Neural crest cell (in vitro differentiated cells): ENCODE measurements at places on chromosomes 11 and 22. TPM values are rescaled to one million over a fixed set of nuclear protein-coding genes. Genes with fewer than 3 reads are reported as not detected.

- DNase-seq = no peak
Observed at GRCh38 chr11:69172674-69173073, 16.9 kb downstream of the SMIM38 start.

- no peak for DNase-seq
Observed at GRCh38 chr11:123143476-123143875, 51.6 kb downstream of the CLMP start.

DNA sequence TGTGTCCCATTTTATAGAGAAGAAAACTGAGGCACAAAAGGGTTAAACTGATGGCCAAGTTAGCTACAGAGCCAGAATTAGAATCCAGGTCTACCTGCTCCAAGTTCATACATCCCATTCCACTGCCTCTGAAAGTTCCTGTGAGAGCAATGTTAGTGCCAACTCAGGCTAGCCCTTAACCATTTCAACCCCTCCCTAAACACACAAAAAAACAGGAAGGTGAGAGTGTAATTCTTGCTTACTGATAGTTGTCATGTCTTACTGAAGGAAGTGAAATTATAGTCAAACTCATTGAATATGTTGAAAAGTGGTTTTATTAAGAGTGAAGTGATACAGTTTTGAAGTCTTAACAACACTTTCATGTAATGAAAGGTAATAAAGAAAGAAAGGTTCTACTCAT is 2.9 kb upstream of the E2F8 start:
- no peak for DNase-seq

GRCh38 chr11:103929170-103929903 is 107.1 kb upstream of the DDI1 start:
- no peak for DNase-seq

DNA sequence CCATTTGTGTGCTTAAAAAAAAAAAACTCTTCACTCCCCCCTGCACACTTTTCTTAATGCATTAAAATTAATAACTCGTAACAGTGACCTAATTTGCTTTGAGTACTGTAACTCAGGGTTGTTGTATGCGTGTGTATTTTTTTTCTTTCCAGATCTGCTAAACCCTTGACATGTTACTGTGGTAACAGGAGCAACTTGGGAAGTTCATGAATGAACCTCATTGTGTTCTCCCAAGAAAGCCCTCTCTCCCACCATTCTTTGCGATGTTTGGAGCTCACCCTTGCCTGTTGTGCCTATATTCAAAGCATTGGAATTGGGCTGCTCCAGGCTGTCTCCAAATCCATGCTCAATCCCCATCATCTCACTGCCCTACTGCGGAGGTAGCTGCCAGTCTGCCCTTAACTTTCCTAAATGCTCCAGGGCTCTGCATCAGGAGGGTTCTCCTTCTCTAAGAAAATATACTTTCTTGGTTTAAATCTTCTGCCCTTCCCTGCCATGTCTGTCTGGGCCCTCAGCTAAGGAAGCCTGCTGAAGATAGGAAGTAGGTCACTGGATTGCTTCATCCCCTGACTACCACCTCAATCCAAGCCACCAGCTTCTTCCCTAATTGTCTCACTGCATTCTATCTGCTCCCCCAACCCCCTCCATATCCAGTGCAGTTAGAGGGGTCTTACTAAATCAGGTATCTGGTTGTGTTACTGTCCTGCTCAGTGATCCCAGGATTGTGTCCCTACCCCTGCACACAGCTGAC is 70.3 kb downstream of the KIRREL3 start:
- DNase-seq = no peak

- DNase-seq = no peak
Observed at GRCh38 chr22:50148166-50148500, 22.4 kb upstream of the PANX2 start.

GRCh38 chr22:48884324-48884723 is 943.3 kb downstream of the BRD1 start:
- no peak for DNase-seq

- DNase-seq = no peak
Observed at GRCh38 chr22:46731246-46732040, 6.6 kb downstream of the CERK start.

GRCh38 chr11:19075636-19076035 is 15.1 kb upstream of the MRGPRX2 start:
- DNase-seq = no peak

- no peak for DNase-seq
Observed at GRCh38 chr11:92136797-92137196, 87.8 kb upstream of the FAT3 start.

DNA sequence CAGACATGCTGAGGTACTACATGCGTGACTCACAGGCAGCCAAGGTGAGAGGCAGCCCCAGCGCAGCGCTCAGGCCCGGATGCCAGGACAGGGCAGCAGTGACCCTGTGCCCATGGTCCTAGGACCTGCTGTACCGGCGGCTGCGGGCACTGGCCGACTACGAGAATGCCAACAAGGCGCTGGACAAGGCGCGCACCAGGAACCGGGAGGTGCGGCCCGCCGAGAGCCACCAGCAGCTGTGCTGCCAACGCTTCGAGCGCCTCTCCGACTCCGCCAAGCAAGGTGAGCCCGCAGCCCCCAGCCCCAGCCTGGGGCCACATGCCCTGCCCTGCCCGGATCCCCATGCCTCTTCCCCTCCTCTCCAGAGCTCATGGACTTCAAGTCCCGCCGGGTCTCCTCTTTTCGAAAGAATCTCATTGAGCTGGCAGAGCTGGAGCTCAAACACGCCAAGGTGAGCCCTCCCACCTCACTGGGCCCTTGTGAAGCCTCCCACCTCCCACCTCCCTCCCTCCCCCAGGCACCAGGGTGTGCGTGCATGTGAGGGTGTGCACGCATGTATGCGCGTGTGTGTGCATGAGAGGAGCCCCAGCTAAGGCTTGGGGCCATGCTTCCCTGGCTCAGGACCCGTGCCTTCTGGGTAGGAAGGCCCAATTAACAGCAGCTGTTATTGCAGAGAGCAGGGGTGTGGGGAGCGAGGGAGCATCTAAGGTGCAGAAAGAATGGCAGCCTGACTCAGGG is 5.3 kb downstream of the CFL1 start:
- no peak for DNase-seq

DNA sequence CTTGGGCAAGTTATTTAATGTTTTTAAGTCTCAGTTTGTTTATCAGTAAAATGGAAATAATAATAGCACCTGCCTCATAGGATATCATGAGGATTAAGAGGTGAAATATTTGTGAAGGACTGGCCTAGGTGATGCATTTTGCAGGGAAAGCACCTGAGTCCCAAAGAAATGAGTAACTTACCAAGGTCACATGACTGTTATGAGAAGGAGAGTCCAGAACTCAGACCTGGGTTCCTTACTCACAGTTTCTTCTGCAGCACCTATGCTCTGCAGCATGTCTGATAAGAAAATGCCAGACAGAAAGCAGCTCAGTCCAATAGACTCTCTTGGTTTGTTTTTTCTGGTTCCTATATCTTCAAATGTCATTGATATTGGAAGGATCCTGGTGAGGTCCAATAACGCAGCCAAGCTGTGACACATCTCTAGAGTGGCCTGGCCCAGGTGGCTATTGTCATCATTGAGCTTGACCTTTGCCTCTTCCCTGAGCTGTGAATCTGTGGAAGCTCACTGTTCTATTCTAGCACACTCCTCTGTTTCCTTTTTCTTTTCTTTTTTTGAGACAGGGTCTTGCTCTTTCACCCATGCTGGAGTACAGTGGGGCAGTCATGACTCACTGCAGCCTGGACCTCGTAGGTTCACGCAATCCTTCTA is 174.7 kb upstream of the NAV2 start:
- DNase-seq = no peak

DNA sequence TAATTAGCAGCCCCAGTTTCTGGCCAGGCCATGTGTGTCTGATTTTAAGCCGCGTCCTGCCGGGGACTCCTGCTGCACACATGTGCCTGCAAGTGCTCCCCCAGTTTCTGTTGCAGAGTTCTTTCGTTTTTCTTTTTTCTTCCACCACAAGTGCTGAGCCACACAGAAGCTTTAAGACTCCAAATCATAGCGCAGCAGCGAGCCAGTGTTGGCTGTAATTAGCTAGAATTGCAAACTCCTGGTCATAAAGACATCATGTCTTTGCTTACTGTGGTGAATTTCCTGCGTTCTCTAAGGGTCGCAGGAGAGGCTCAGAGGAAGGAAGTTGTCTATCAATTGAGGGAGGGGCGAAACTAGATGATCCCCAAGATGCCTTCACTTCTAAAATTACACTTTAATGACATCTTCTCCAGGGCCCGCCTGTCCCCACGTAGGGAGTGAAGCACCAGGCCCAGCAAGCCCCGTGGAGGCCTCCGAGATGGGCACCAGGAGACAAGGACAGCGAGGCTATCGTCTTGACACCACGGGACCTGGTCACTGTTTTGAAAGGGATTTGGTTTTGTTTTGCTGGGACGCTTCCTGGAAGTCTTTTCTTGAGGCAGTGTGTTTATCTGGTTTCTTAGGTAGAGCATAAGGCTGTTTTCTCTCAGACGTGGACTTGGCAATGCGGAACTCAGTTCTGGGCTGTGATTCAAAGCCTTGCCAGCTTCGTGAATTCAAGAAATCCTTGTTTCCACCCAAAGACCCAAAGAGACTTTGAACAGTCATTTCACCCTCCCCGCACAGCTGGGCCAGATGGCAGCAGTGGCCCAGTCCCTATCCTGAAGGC is 71.8 kb downstream of the UBASH3B start:
- DNase-seq = no peak

- DNase-seq = no peak
Observed at GRCh38 chr11:27423125-27423524, 49.5 kb downstream of the LGR4 start.

GRCh38 chr11:32137869-32138268 is 47.0 kb downstream of the RCN1 start:
- no peak for DNase-seq

GRCh38 chr22:30435674-30436126 is 10.1 kb downstream of the MTFP1 start:
- no peak for DNase-seq

- DNase-seq = no peak
Observed at GRCh38 chr11:72816404-72816990, 2.3 kb downstream of the ATG16L2 start.

- no peak for DNase-seq
Observed at GRCh38 chr11:45050111-45050510, 96.3 kb upstream of the PRDM11 start.

GRCh38 chr11:87463486-87464102 is 425.9 kb downstream of the TMEM135 start:
- DNase-seq = peak; percentile 3

DNA sequence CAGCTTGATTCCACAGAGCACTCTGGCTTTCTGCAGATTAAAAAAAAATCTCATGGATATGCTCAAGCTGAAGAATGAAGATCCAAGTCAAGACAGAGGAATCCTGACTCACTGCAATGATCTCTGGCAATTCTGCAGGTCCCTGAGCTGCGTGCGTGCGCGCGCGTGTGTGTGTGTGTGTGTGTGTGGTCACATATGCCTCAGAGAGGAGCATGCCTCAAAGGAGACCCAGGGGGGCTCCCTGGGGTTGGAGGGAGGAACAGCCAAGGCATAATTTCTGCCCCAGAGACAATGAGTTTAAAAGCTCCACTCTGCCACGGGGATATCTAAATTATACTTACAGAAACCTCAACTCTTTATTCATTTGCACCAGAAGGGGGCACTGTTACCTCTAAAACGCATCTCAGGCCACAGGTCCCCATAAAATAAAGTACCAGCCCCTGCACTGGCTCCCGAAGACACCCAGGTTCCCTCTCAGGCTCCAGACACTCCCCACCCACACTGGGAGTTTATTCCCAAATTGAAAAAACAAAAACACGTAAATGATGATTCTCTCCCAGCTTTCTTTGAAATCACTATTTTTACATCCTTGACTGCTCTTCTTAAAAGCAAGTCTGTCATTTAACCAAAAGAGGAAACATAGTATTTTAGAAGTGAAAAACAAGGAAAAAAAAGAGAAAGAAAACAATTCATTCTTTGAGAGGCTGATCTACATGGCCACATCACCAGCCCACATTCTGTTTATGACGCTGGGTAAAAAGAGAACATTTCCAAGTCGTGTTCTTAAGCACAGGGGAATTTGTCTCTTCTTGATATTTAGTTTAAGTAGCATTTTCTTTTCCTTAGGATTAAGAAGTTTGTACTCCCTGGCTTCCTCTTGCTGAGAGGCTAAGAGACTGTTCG is 401.0 kb downstream of the LARGE1 start:
- peak; percentile 45 for DNase-seq

- DNase-seq = no peak
Observed at GRCh38 chr22:37870273-37870672, 21.1 kb downstream of the EIF3L start.

The OR52H1 gene
- not detected in 2 replicates for total RNA-seq

The MALAT1 gene
- 4,794 and 5,409 TPM in 2 replicates for total RNA-seq

The MB gene
- not detected in 2 replicates for total RNA-seq

The SNX19 gene
- total RNA-seq = 43.7 and 45.0 TPM in 2 replicates

The SCN4B gene
- total RNA-seq = 2.0 and 2.4 TPM in 2 replicates

The GPR83 gene
- total RNA-seq = 0.30 and 0.34 TPM in 2 replicates

The C11orf16 gene
- not detected in 2 replicates for total RNA-seq

The MSANTD4 gene
- total RNA-seq = 21.8 and 23.8 TPM in 2 replicates
